ENCODE measurements at places on chromosomes 13 and 19. TPM values are rescaled to one million over a fixed set of nuclear protein-coding genes. Genes with fewer than 3 reads are reported as not detected.

IGFL2 gene
- total RNA-seq = not detected

DNA sequence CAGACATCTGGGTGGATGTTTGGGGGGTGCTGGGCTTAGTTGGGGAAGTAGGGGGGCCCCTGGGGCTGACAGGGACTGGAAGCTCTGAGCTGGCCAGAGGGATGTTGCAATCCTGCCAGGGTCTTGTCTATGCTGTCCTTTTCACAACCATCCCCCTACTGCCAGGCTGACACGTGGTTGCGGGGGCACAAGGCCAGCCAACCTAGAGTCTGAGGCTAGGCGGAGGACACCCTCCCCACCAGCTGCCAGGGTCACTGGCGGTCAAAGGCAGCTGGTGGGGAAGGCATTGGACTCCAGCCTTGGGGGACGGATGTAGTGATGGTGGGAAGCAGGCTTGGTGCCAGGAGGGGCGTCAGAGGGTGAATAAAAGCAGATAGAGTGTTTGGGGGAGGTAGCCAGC lies 1.6 kb upstream of the APOC1 start:
- DNase-seq = no peak

DNA sequence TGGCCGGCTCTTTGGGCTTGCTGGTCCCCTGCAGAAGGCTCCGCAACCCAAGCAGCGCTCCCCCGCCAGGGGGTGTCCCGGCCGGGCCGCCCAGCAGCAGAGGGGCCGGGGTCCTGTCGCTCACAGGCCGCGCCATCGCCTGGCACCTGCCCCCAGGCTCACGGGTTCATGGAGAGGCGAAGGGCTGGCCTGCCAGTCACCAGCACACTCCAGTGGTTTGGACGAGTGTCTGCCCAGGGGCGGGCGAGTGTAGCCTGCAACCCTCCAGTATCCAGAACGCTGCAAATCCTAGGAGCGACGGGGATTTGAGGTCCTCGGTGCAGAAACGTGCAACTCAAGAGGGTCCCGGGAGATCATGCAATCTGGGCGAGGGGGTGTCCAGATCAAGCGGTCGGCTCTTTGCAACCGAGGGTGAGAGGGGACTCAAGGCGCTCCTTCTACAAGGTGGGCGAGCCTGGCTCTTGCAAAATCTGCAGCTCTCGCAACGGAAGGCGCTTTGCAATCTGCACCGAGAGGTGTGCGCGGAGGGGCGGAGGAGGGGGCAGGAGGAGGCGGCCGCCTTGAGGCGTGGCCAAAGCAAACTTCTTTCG lies at the start of gene DBP:
Gene DBP (minus strand): TSS at position 521 of the 590 bp plus-strand sequence. CDS start 385 bp downstream, at position 136.
- peak; percentile 49 for DNase-seq

DNA sequence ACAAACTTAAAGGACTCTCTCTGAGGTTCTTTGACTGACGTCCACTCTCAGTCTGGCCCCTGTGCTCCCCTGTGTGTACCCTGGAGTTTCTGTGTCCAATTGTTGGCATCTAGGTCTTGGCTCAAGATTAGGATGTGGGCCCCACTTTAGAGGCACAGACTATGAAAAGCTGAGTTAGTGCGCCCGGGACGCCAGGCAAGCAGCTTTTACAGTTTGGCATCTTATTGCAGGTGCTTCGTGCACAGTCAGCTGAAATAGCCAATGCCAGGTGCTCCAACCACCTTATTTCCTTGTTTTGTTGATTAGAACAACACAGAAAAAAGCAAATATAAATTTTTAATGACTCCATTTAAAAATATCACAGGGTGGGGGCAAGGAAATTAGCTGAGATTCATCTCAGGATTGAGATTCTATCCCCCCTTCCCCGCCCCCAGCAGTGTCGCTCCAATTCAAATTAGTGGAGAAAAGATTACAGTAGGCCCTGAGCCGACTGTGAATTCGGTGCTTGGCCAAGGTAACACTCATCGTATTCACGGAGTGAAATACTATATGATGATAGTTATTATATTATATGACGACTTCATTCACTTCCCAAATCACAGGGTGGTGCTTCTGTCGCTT lies 4.3 kb downstream of the SOX1 start:
- DNase-seq = no peak

DNA sequence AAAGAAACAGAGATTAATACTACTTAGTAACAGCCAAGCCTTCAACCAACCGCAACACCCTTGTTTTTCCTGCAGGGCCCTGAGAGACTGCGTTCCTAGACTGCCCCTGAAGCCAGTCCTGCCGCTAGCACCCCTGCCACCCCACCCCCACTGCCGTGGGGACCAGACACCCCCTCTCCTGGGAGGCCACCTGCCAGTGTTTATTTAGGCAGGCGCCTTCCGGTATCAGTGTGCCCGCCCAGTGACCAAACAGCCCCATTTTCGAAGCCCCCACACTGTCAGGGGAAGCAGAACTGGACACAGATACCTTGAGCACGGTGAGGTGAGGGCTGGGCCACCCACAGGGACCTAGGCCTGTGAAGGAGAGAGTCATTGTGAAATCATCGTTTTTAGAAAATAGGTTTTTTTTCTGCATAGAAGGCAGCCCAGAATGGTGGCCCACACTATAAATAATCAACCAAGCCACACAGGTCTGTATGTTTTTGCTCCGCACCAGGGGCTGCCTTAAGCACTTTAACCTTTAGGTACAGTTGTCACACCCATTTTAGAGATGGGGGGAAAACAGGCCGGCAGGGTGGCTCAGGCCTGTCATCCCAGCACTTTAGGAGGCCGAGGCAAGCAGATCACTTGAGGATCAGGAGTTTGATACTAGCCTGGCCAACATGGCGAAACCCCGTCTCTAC lies 3.5 kb upstream of the TLE5 start:
- DNase-seq = no peak

DNA sequence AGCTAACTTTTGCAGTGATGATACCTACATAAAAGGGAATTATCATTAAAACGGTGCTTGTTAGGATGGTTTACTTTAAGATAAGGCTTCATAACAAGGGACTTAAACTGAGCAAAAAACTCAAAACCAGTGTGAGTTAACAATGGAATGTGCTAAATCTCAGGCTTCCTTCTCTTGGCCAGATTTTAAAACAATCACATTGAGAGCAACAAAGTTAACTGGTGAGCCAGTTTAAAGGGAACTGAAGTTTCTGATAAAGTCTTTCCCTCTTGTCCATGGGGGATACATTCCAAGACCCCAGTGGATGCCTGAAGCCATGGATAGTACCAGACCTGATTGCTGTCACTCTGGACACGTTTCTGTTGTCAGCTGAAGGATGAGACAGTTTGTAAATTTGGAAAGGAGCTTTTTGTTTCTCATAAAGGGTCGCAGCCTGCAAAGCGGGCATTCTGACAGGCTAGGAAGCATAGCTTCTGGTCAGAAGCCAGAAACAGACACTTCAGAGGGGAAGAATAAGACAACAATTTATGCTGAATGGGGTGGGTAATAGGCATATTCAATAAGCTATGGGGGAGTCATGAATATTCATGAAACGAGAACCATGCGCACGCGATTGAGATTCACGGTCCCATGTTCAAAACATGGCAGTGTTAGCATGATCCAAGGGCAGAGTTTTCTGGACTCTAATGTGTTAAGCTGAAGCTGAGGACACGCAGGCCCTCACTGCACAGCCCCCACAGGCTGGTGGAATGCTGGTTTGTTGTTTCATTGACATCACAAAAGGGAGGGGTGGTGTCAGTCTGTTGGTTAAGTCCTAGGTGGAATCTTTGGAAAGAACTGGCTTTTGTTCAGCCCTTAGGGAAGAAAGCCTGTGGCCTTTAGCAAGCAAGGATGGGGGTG lies 150.6 kb upstream of the RNF113B start:
- DNase-seq = no peak

DNA sequence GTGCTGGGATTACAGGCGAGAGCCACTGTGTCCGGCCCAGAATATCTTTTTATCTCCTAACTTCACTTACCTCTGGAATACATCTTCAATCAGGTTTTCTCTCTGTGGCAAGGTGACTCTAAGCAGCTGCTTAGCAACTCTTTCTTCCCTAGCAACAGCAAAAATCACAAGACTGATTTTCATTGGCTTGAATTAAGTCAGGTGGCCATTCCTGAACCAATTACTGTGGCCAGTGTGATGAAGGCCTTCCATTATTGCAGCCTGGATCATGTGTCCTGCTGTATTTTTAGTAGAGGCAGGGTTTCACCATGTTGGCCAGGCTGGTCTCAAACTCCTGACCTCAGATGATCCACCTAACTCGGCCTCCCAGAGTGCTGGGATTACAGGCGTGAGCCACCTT lies 9.0 kb upstream of the LTBP4 start:
- DNase-seq = no peak

- DNase-seq = no peak
Observed at GRCh38 chr19:17385878-17386611, 8.0 kb downstream of the CCDC194 start.

GRCh38 chr19:42487032-42487797 lies 41.1 kb downstream of the CEACAM1 start:
- DNase-seq = no peak
